ENCODE measurements at places on chromosomes 7 and 10.

DNA sequence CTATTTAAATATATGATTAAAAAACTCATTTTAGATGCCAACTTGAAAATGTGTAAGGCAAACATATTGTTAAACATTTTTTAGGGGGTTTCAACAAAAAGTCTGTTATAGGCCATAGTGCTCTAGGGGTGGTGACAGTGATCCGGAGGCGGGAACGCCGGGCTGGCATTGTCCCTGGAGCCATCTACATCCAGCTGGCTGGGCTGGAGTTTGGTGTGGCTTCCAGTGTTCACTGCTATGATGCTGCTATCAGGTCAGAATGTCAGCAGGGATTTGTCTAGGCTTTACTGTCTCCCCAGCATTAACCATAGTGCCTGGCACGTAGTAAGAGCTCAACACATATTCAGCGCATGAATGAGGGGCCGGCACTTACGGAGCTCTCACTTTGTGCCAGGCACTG is 1.9 kb upstream of the SLC18A2 start:
- DNase-seq: no peak

DNA sequence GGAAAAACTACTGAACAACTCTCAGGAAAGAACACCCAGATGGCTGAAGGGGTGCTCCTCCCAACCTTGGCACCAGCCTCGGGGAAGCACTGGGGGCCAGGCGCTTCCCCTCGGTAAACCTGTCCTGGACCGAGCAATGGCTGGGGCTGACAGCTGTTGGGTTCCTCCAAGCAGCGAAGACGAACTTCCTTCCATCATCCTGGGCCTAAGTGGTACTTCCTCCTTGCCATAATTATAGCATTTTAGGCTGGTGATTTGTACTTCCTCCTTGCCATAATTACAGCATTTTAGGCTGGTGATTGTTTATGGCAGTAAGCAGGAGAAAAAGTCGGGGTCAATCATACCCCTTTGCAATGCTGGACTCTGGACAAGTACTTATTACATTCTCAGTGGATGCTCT is 69.3 kb downstream of the MYOF start:
- DNase-seq: no peak

DNA sequence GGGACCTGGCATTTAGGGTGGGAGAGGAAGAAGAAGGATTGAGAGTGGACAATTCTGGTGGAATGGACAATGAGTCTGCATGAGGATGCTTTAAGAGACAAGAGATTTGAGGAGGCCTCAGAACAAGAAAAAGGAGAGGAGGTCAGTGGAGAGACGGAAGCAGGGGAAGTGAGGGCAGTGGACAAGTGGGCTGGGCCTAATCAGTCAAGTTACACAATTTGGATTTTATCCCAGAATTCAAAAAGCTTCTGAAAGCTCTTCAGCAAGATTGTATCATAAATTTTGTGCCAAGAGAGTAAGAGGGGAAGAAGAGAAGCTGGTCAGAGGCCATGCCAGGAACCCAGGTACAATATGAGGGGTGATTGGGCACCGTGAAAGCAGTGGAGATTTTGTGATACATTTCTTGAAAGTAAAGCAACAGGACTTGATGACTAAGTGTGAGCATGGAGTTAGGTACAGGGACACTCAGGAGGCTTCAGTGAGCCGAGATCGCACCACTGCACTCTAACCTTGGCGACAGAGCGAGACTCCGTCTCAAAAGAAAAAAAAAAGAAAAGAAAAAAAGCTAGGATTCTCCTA is 19.3 kb upstream of the TSPAN13 start:
- DNase-seq: no peak

GRCh38 chr10:59006511-59007306 is 169.7 kb upstream of the PHYHIPL start:
- peak; percentile 40 for DNase-seq

- peak; percentile 64 for DNase-seq
These were observed 73.2 kb upstream of the CCAR1 start for GRCh38 chr10:68647672-68648341.

DNA sequence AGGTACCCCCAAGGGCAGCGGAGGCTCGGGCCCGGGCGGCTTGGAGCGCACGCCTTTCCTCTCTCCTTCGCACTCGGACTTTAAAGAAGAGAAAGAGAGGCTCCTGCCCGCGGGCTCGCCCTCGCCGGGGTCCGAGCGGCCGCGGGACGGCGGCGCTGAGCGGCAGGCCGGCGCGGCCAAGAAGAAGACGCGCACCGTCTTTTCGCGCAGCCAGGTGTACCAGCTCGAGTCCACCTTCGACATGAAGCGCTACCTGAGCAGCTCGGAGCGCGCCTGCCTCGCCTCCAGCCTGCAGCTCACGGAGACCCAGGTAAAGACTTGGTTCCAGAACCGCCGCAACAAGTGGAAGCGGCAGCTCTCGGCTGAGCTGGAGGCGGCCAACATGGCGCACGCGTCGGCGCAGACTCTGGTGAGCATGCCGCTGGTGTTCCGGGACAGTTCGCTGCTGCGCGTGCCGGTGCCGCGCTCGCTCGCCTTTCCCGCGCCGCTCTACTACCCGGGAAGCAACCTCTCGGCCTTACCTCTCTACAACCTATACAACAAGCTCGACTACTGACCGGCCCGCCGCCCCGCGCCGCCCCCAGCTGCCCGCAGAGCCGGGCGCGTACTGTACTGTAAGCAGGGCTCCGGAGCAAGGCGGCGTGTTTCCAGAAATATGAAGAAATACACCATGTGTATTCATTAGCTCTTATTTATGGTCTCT is 1.8 kb downstream of the HMX2 start:
- DNase-seq: no peak
